ENCODE measurements at places on chromosomes 1 and 21.

- DNase-seq, result no peak
Measured at GRCh38 chr1:50703240-50703639, 256.8 kb downstream of the FAF1 start.

- no peak for DNase-seq
Measured at GRCh38 chr21:15422783-15423182, 307.0 kb upstream of the USP25 start.

DNA sequence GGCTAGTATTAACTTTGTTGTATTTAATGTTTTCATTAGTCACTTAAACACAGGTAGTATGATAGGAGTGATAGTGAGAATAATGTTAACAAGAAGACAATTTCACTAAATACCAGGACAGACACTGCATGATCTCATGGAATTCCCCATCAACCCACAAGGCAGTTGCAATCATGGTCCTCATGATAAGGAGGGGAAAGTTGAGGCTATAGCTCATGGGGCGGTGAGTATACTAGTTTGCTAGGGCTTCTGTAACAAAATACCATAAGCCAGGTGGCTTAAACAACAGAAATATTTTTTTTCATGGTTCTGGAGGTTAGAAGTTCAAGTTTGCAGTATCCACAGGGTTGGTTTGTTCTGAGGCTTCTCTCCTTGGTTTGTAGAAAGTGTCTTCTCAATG, 115.8 kb downstream of the DSCAM start:
- no peak for DNase-seq

DNA sequence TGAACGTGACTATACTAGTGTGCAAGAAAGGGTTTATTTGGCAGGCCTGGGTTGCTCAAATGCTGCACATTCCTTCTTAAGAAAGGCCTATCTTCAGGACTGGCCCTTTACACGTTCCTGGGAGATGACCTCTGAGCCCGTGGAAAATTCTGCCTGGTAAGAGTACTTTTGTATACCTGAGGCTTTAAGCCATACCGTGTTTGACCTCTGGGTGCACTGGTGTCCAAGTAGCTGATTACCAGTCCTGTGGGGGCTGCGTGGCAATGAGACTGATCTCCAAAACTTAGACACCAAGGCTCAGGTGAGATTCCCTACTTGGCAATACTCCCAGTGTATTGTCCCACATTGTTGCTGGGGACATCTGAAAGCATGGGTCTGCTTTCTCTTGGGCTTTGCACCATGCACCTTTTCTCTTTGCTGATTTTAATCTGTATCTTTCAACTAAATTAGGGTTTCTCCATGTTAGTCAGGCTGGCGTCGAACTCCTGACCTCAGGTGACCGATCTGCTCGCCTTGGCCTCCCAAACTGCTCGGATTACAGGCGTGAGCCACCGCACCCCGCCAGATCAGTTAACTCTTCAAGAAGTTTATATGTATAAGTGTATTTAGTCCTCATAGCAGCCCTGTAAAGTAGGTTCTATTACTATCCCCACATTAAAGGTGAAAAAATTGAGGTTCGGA, 44.5 kb downstream of the TRIM33 start:
- no peak for DNase-seq

DNA sequence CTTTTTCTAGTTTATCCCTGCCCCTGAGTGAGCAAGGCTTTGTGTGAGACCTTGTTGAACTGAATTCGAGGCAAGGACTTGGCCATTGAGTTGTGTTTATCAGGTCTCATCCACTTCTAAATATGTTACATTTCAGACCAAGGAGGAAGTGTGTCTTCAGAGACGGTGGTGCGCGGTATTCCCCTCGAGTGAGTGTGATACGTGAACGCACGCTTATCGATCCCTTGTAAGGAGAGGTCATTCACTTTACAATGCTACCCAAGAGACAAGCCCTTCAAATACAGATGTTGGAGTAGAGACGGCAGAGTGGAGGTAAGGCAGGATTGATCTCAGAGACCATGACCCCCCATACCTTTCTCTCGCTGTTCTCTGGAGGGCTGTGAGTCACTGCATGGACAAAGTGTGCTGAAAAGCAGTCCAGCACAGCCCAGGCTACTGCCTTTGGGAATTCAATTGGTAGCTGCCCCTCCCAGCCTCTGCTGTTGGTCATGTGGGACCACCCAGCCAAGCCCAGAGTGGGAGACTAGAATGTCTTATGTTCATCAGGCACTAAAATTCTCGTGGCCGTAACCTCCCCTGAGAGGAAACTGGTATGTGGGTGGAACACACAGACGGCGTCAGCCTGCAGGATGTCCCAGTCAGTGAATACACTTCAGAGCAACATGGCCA, 16.3 kb upstream of the MTARC1 start:
- DNase-seq, result no peak

DNA sequence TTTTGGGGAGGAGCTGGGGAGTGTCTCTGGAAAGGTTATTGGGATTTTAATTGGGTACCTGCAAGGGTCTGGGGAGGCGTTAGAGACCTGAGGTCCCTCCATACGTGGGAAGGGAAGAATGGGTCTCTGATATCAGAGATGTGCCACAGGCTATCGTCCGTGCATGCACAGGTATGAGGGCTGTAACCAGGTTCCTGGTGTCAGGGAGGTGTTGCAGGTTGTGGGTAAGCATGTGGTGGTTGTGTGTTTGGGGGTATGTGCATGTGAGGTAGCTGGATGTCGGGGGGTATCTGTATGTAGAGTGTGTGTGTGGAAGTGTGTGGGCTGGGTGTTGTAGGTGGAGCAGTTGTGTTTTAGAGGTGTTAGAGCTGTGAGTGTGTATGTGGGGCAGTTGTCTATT, 8.3 kb downstream of the AHDC1 start:
- DNase-seq, result peak; percentile 26

- DNase-seq, result no peak
Measured at GRCh38 chr21:42861848-42862400, 17.4 kb downstream of the WDR4 start.

GRCh38 chr1:15707239-15707925, 23.3 kb downstream of the PLEKHM2 start:
- no peak for DNase-seq

DNA sequence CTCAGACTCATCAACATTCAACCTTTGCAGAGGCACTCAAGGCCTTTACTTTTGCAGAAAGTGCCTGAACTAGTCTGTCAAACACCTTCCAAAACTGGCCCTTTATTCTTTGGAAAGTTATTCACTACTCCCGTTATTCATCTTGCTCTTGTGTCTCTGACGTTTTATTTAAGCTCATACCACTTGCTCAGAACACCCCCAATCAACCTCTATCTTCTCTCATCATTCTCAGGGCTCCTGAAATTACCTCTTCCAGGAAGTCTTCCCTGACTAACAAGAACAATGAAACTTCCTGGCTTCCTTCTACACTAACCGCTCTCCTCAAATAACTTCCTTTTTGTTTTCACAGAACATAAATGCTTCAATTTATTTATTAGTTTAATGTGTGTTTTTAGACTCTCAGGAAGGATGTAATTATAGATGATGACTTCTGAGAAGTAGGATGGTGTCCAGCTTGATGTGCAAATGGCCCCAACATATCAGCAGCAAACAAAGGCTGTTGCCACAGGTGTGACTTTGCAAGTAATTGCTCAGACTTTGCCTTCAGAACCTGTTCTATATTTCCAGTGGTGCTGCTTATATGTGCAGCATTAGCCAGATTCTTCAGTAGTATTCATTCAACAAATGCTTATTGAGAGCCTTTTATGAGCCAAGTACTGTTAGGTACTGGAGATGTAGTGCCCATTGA, 22.8 kb upstream of the BATF3 start:
- DNase-seq, result no peak

- no peak for DNase-seq
Measured at GRCh38 chr1:4033129-4033676, 133.1 kb upstream of the C1orf174 start.

DNA sequence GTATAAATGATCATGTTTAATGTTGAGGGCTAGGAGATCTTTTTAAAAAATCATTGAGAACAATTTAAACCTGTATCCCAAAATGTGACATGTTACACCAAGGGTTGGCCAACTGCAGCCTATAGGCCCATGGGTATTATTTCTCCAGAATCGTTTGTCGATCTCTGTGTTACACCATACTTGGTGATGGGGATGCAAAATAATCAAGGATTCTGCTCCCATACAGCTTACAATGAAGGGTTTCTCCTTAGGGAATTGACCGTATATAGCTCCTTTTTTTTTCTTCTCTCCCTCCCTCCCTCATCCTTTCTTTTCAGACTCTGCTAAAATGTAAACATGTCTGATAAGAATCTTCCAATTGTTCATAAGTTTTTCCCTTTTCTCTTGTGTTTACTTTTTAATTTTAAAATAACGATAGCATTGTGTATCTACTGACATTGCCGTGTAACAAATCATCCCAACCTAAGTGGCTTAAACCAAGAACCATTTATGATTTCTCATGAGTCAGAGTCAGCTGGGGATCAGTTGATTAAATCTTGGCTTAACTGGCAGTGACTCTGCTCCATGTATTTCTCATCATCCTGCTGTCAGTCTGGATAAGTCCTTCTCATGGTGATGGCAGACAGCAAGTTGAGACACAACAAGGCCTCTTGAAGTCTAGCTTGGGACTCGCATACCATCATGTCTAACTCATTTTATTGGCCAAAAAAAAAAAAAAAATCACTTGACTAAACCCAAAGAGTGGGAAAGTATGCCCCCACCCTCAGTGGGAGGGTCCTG, 48.0 kb downstream of the MARK1 start:
- DNase-seq, result no peak

DNA sequence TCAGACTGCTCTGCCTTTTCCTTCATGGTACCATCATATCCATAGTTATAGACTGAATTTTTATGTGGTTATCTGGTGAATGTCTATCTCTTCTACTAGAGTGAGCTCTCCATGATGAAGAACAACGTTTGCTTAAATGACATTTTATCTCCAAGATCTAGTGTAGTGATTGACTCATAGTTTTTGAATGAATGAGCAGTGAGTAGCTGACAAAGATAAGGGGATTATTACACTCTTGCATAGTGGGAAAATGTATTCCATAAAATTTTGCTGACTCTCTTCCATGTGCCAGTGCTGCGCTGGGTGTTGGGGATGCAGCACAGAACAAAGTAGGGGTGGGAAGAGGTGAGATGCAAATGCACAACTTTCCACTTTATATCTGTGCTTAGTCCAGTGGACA, 147.7 kb downstream of the TGFB2 start:
- no peak for DNase-seq

DNA sequence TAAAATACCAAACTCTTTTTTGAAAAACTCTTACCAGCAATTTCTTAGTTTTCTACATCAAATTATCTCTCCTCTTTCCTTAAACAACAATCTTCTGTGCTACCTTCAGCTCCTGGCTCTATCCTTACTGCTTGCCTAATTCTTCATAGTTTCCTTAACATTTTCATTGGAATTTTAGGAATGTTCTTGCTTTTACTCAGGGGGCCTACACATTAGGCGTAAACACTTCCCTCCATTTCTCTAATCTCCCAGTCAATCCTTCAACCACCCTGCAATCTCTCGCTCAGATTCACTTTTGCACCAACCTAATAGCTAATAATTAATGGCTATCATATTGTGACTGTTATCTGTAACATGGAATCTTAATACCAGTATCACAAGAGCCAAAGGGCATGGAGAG, 50.1 kb downstream of the ADAMTS5 start:
- DNase-seq, result no peak

- DNase-seq, result no peak
Measured at GRCh38 chr1:52523376-52523775, 29.5 kb downstream of the TUT4 start.

DNA sequence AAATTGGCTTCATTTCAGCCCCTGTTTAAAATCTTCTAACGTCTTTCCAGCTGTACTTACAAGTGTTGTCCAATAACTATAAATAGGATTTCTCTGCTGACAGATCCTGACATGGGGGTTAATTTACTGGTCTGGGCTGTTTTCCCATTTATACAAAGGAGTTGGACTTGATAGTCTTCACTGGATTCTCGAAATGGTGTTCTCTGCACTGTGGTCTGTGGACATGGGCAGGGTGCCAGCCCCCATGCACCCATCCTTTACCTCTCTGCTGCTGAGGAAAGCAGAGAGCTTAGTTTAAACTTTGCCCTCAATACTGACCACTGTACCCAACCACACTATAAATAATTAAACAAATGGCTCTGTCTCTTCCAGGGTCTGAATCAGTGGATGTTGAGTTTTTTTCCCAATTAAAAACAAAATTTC, 5.2 kb downstream of the DIO1 start:
- peak; percentile 54 for DNase-seq

- DNase-seq, result no peak
Measured at GRCh38 chr1:6338695-6339094, 54.9 kb downstream of the ACOT7 start.

DNA sequence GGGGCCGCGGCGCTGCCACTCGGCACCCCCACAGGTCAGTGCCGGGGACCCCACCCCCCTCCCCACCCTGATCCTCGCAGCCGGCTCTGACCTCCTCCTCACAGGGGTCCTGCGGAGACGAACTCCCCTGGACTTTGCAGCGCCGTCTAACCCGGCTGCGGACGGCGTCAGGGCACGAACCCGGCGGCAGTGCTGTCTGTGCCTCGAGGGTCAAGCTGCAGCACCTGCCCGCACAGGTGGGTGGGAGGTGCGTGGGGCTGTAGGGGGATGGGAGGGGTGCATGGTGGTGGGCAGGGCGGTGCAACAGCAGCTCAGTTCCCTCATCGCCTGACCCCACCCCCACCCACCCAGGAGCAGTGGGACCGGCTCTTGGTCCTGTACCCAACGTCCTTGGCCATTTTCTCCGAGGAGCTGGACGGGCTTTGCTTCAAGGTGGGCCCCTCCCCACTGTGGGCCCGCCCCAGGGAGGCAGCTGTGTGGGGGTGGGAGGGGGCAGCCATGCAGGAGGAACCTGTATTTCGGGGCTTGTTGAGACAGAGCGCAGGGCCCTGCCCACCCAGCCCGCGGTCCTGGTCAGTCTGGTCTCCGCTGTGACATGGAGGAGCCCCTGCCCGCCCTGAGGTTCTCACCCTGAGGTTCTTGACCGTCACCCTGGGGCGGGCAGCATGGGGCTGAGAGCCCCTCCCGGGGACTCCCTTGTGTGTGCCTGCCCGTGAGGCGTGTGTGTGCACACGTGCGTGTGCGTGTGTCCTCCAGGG, 4.9 kb downstream of the PLEKHN1 start:
- DNase-seq, result no peak

GRCh38 chr1:92944901-92945747, 16.1 kb downstream of the DIPK1A start:
- DNase-seq, result no peak

DNA sequence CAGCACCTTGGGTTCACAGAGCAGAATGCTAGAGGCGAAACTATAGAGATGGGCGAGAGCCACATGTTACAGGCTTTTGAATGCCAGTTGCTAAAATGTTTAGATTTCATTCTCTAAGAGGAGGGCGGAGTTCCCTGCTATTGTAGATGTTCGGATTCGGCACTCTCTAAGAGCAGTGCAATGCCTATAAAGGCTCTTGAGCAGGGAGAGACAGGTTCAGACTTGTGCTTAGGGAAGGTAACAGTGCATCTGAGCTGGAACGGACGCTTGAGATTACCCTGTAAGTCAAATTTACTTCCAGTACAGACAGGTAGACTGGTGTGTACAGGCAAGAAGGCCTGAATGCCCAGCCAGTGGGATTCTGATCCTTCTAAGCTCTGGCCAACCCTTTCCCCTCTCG, 15.3 kb downstream of the LURAP1 start:
- no peak for DNase-seq

- no peak for DNase-seq
Measured at GRCh38 chr1:207992677-207993236, 81.8 kb upstream of the CD34 start.

All from left hindlimb (tissue), 1 donor.